ENCODE measurements at places on chromosomes 1 and 21.

DNA sequence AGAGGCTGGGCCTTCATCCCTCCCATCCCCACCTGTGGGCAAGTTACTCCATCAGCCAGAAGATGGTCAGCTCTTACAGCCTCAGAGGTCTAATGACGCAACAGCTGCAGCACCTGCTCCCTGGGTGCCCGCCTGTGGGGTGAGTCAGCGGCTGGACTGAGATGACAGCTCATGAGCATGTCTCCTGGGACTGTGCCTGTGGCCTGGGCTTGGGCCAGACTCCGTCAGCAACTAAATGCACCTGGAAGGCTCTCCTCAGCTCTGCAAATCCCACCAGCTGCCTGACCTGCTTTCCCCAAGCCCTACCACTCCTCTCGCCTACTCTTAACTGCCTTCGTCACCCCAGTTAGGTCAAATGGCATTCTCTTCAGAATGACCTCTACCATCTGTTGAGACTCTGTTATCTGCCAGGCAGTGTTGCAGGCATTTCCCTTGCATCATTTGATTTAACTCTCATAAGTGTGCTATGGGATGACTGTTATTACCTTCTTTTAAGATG lies 47.7 kb downstream of the ETS2 start:
- DNase-seq = no peak

DNA sequence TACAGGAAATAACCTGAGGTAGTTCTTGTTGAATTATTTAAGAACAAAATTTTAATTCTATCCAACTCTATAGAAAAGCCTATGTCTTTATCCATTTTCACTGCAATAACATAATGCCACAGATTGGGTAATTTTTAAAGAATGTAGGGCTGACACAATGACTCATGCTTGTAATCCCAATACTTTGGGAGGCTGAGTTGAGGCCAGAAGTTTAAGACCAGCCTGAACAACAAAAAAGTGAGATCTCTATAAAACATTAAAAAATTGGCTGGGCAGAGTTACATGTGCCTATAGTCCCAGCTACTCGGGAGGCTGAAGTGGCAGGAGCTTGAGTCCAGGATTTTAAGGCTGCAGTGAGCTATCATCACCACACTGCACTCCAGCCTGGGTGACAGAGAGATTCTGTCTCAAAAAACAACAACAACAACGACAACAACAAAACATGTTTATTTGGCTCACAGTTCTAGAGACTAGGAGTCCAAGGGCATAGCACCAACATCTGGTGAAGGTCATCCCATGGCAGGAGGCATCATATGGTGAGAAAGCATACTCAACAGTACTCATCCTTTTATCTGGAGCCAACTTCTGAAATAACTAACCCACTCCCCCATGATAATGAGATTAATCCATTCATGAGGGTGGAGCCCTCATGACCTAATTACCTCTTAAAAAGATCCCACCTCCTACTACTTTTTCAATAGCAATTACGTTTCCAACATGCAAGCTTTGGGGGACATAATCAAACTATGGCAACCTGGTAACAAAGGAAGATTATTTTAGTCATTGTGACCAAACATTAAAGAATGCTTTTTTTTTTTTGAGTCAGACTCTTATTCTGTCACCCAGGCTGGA lies 59.6 kb downstream of the ABL2 start:
- DNase-seq = no peak

GRCh38 chr1:161198194-161198896 lies 509 bp downstream of the ADAMTS4 start:
- DNase-seq = no peak

DNA sequence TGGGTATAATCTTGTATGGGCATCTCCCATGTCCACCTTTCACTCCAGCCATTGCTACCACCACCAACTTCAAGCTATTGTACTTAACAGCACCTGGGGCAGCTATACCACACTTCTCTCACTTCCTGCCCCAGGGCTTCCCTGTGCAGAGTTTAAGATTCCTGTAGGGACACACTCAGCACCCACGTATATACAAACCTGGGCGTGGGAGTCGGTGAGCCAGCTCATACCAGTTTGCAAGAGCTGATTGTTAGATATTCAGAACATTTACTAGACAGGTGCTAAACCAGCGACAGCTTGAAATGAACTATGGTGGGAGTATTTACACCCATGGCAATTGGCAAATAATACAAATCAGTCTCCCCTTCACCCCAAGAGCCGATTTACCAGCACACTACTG lies 114.8 kb upstream of the CSF3R start:
- DNase-seq = no peak

DNA sequence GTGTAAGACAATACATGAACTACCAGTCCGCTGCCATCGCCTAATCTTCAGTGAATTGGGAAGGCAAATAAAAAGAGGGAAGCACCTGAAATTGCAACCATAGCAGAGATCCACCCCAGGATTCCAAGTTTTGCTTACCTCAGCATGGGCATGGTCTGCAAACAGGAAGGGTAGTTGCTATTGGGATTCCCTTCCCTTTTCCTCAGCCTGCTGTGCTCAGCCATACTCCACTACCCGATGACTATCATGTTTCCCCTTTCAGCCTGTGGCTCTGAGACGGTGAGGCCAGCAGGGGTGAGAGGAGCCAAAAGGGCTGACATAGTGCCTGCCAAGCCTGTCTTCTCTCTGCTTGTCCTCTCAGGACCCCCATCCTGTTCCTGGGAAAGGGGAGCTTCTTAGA lies 64.2 kb downstream of the GPR137B start:
- DNase-seq = no peak

GRCh38 chr1:185412385-185413087 lies 95.5 kb upstream of the IVNS1ABP start:
- DNase-seq = no peak
